Activated naive CD8-positive, alpha-beta T cell treated with anti-CD3 and anti-CD28 coated beads for 36 hours (primary cell): ENCODE measurements at places on chromosomes 2 and 18.

DNA sequence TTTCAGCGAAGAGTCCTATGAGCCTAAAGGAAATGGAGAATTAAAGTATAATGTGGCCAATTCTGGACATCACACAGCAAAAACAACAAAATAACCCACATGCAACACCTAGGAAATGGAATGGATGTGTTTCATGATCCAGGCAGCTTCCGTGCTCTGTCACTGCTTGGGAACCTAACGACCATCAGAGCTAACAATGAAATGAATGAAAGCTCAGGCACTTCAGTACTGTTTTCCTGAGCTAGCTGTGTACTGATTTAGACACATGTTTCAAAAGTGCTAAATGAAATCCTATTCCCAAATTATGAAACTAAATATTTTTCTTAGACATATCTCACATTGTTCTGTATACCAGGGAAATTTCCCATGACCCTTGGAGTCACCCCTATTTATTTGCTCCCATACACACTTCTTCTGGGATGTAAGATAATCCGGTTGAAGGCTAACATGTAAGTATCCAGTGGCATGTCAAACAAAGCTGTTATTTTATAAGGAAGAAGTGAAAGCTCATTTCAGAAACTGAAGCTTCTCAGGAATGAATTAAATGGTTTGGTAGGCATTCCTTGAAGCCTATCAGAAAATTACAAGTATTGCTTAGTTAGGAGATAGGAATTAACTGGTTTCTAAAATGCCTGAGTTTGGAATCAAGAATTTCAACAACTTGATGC is 108.5 kb upstream of the RND3 start:
- no peak for DNase-seq

DNA sequence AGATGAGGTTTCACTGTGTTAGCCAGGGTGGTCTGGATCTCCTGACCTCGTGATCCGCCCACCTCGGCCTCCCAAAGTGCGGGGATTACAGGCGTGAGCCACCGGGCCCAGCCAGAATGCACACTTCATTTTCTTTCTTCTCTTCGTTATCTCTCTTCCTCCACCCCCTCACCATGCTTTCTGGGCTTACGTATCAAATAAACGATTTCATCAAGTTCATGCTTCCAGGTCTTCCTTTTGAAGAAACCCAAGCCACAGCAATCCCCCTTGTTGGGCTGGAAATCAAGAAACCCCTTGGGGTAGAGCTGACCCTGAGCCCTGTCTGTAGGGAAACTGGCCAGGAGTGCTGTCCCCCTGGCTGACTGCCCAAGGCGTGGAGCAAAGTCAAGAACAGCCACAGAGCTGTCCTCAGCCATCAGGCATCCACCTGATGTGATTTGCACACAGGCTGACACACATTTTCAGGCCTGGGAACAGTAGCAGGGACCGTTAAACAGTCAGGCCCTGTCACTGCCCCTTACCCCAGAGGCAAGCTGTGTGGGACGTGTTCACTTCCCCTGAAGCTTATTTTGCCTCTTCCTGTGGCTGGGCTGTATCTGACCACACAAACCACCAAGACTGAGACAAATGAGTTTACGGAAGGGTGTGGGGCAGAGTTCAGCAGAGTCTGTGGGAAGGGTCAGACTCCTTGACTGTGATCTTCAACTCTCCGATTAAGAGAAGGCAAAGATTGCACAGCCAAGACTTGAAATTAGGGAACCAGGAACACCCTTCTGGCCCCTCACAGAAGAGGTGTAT is 15.1 kb upstream of the NMUR1 start:
- DNase-seq = peak; percentile 71

GRCh38 chr2:167826906-167827305 is 420.5 kb downstream of the STK39 start:
- no peak for DNase-seq

GRCh38 chr2:162254236-162254871 is 11.1 kb upstream of the FAP start:
- no peak for DNase-seq

DNA sequence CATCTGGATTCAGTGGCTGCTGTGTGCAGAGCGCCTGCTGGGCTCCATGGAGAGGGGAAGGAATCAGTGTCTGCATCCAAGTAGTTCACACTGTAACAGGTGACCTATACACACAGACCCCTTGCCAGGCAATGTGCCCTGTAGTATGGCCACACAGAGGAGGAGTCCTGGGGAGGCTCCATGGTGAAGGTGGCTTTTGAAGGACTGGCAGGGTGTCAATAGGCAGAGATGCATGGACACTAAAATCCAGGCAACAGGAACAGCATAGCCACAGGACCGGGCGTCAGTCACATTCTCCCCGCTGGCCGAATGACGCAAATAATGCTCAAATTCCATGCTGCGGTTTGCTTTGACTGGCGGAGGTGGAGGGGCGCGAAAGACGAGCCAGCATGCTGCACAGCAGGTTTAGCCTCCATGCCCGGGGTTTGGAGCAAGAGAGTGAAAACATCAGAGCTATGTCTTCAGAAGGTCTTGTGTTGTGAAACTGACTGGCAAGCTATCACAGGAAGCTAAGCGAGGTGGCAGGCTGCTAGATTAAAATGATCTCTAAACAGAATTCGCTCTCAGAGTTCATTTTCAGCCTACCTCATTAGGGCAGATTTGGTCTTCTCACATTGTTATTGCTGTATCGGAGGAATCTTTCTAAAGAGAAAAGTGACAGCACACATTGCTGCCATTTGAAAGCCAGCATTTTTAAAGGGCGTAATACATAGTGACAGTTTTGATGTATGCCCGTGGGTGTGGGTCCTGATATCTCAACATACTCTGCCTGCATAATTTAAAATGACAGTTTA is 1.2 kb upstream of the CHMP1B start:
- peak; percentile 64 for DNase-seq

- no peak for DNase-seq
Measured at GRCh38 chr2:63408530-63408929, 179.7 kb downstream of the WDPCP start.

DNA sequence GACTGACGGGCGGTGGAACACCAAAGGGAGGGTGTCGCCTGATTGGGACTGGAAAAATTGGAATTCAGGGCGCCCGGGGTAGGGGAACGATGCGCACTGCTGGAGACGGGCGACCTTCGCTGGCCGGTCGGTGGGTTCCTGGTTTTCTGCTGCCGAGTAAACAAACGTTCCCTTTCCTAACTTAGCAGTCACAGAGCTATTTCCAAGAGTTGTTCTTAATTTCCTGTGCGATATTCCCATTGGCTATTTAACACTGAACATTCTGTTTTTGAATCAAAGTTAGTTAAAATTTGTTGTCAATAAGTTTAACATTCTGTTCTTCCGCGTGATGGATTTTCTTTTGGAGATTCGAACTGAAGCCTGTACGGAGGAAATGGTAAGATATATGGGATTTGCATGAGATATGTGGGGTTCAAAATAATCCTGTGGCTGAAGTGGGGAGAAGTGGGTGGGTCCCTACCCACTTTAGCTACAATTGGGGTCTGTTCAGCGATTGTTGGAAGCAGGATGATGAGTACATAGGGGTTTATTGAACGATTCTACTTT is 862 bp downstream of the C18orf54 start:
- no peak for DNase-seq

DNA sequence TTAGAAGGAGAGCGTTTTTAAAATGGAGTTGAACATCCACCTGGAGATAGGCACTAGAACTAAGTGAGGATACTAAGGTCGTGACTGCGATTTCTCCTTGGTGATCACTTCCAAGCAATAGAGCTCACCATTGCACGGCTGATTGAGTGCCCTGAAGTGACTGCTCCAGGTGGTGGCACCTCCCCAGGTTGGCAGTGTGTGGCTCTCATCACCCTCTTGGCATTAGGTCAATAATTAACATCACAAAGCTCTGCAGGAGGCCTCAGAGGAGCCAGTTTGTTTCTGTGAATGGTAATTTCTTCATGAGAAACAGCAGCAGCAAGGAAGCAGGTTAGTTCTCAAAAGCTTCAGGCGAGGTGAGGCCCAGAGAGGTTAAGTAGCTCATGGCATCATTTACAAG is 259.6 kb downstream of the CLIP4 start:
- DNase-seq = no peak

DNA sequence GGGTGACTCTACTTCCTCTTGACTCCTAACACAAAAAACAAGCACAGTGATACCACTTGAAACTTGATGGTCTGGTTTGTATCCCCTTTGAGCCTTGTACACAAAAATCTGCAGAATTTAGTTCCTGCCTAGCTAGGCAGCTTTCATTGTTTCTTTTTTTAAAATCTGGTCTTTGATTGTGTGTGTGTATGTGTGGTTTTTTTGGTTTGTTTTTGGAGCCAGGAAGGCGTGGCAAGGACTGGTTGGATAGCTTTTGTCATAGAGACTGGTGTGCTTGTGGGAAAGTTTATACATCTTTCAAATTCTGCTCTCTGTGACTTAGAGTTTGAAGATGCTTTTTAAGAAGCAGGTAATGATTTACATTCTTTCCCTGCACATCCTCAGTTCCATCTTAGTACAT is 127.4 kb downstream of the TANC1 start:
- DNase-seq = no peak

DNA sequence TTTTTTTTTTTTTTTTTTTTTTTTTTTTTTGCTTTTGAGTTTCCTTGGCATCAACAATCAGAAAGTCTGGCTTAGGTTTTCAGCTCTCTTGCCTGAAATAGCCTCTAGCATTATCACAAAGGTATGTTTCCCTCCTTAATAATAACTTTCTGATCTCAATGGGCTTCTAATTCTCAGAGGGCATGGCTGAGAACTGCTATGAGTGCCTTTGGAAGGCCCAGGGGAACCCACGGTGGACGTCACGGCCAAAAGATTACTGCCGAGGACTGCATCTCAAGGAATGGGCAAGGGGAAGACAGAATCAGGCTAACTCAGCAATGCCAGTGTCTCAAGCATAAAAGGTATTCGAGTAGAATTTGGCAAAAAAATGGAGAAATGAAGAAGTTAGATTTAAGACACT is 73.2 kb upstream of the SLC14A2 start:
- no peak for DNase-seq
